Natural killer cell (primary cell): ENCODE measurements at places on chromosomes 5 and 9. TPM values are rescaled to one million over a fixed set of nuclear protein-coding genes. Genes with fewer than 3 reads are reported as not detected.

PPP3R2 gene
- not detected for total RNA-seq

KIAA1958 gene
- 5.5 TPM for total RNA-seq

ADGRV1 gene
- total RNA-seq: not detected

SLIT3 gene
- 0.80 TPM for total RNA-seq

CWC27 gene
- 21.6 TPM for total RNA-seq

VCAN gene
- 28.4 TPM for total RNA-seq

TPPP gene
- 1.3 TPM for total RNA-seq
